ENCODE measurements at places on chromosomes 16 and 17.

DNA sequence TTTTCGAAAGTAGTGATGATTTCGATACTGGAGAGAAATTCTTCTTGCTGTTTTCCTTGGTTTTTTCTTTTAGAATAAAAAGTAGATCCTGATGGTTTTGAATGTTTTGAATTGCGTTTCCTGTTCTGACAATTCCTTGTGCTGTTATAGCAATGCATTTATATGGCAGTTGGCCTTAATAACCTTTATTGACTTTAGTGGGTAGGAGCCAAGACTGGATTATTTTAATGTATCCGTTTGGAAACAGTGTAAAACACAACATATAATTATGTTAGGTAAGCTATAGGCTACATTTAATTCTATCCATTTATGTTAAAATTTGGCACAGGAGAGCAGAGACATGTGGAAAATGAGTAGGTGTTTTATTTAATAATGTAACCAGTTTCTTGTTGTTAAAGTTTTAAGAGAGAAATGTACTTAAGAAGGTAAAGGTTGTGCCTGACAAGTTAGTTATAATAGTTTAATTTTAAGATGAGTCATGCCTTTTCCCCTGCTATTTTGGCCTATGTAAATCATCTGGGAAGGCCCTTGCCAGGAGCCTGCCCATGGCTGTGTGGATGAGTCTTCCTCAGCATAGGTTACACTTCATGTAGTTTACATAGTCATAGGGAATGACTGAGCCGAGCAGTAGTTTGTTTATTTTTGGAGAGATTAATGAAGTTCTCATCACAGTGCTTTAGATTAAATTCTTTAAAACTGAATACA lies 189.9 kb downstream of the FTO start:
- no peak for DNase-seq

GRCh38 chr16:59514651-59515050 lies 780.5 kb upstream of the GOT2 start:
- DNase-seq = no peak

DNA sequence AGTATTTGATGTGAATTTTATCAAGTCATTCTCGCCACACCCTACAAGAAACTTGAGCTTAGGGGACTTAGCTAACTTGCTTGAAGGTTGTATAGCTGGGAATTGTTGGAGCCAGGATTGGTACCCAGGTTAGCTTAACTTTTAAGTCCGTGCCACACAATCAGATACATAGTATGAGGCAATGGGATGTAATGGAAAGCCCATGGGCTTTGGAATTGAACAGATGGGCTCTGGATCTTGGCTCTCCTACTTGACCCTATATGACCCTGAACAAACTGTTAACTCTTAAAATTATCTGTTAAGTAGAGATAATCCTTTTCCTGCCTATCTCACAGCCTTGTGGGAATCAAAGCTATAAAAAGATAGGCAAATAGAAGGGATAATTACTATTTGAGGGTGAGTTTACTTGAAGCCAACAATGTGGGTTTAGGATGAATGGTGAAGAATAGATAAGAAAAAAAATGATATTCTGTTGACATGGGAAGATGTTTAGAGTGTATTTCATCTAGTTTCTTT lies 51.9 kb upstream of the CACNG3 start:
- DNase-seq = no peak

DNA sequence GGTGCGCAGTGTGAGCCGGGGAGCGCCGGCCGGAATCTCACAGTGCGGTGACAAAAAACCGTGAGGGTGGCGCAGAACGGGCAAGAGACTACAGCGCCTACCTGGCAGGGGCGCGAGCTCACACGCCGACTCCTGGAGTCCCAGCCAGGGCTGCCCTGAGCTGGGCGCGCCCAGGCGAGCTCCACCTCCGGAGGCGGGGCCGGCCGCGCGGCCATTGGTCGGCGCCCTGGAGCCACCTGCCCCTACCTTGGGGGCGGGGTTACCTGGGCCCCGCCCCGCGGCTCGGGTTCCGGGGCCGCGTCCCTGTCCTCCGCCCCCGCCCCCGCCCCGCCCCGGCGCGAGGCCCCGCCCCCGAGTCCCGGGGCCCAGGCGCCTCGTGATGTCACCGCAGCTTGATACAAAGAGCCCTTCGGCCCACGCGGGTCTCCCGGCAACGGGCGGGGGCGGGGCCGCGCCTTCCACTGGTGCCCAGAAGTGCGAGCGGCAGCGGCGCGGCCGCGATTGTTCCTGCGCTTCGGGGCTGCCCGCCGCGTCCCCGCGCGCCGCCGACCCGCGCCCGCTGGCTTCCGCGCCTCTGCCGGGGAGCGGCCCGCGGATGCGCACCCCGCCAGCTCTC lies 96.3 kb downstream of the RAB11FIP4 start:
- DNase-seq = peak; percentile 97

DNA sequence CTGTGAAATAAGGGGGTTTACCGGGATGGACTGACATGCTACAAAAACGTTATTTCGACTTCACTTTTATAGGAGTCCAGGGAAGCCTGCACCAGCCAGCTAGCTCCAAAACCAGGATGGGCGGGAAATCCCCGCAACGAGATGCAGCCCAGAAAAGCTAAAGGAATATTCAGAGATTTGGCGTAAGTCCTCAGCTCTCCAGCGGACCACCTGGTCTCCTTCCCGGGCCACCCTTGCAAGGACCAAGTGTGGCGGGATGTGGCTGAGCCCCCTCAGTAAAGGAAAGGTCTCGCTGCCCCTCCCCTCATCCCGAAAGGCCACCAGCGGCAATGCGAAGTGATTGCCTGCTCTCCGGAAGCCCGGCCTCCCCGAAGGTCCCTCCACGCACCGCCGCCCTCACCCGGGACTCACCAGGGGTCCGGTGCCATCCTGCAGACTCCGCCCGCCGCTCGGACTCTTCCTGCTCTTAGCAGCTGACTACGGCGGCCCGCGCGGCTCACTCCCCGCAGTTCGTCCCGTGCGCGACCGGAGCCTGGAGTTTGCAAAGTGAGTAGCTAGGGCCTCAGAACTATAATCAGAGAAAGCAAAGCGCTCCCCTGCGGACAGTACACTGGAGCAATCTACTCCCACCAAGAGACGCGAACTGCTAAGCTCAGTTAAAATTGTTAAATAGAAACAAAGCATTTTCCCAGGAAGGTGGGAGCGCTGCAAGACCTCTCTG lies at the start of gene STX8:
STX8 (minus strand) TSS at position 440 of the 721 bp plus-strand sequence; CDS start at position 428, 12 bp downstream.
- peak; percentile 81 for DNase-seq

DNA sequence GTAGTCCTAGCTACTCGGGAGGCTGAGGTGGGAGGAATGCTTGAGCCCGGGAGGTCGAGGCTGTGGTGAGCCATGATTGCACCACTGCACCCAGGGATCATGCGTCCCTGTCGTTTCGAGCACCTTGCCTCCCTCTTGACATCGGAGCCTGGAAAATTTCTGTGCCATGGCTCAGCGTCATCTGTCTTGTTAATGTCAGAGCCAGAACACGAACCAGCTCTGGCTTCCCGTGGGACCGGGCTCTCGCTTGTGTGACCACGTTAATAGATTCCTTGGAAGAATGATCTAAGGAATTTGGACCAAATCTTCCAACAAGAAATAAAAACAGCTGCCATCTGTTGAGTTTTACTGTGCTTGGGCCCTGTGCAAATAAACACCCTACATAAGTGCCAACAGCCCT lies 117.7 kb downstream of the ABCC1 start:
- no peak for DNase-seq

DNA sequence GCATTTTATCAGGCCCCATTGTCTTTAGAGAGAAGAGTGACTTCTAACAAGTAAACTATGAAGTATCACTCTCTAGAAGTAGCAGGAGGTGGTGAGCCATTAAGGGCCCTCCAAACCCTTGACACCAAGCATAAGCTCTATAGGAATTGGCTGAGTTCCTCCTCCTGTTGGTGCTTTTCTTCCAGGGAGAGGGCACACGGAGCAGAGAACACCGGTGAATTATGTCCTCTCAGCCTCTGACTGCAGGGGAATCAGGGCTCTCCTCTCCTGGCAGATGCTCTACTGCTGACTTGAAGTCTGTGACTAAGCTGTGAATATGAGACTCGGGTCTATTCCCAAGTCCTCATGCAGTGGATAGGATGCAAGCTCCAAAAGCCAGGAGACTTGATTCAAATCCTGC lies 32.3 kb downstream of the CHD9 start:
- no peak for DNase-seq

GRCh38 chr17:47368262-47368661 lies 44.5 kb downstream of the EFCAB13 start:
- no peak for DNase-seq

GRCh38 chr16:9821331-9821730 lies 360.9 kb downstream of the GRIN2A start:
- DNase-seq = no peak
